Common myeloid progenitor, CD34-positive (primary cell): ENCODE measurements at places on chromosomes 1 and 21.

DNA sequence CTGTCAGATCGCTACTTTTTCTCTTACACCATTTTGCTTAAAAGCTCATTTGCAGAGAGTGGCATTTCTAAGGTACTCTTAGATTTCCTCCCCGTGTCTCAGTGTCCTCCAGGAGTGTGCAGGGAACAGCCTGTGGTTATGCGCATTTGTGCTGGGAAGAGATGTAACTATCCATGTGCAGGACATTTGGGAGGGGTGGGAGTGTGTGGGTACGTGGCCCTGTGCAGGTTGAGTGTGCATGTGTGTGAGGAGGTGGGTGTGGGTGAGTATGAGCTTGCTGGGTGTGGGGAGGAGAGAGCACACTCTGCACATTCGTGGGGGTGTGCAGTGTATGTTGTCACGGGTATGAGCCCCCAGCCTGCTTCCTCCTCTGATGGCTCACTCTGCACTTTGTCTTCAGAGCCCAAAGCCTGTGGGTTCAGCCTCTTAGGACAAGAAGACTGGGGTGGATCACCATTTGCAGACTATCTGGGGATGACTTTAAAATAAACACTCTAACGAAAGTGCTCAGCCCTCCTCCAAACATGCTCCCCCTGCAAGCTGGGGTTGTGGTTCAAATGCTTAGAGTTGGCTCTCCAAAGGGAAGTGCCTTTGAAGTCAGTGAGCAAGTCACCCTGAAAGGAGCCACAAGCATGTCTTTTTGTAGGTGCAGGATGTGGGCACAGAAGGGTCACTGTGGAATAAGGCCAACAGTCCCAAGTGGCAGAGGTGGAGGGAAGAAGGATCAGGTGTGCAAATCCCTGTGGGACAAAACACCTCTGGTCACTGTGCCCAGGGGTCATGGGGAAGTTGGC lies 295.4 kb downstream of the RRAGC start:
- DNase-seq = peak; percentile 19
- H3K27ac ChIP-seq = no peak overlapping the region
- H3K27me3 ChIP-seq = no peaks in the 10 kb centered on the region

DNA sequence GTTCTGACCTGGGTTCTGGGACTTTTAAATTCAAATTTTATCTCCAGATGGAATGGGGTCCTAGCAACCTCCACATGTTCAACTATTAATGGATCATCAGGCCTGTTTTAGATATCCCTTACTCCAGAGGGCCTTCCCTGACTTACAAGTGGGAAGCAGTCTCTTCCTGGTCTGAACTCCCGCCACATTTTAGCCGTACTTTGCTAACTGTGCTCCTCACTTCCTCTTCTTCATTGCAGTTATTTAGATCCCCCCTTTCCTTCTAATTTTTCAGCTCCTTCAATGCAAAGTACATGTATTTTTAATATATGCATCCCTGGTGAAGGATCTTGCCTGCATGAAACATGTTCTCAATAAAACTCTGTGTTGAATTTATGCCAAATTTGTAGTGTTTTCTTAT lies 3.7 kb downstream of the CD1A start:
- H3K4me3 ChIP-seq = no peak overlapping the region
- H3K36me3 ChIP-seq = no peaks in the 10 kb centered on the region
- no peak for DNase-seq
- H3K27ac ChIP-seq = no peak overlapping the region
- peaks cover 65% of the 10 kb centered on the region for H3K27me3 ChIP-seq

DNA sequence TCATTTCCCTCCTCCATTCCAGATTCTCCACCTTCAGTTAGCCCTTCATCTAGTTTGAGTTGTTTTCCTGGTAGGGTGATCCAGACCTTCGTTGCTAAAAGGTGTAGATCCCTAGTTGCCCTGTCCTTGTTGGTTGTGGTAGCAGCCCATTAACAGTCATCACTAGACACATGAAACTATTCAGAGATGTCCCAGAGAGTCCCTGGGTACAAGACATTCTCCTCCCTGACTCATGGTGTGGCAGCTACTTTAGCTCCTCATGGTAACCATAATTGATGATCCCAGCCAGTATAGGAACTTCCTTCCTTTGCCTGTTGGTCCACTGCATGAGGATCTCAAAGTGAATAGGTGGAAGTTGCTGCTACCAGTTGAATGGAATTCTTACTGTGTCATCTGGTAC lies 6.0 kb upstream of the SH2D2A start:
- no peaks in the 10 kb centered on the region for H3K36me3 ChIP-seq
- H3K27me3 ChIP-seq = no peaks in the 10 kb centered on the region
- no peaks in the 10 kb centered on the region for H3K4me1 ChIP-seq
- no peak overlapping the region for H3K4me3 ChIP-seq
- DNase-seq = no peak

DNA sequence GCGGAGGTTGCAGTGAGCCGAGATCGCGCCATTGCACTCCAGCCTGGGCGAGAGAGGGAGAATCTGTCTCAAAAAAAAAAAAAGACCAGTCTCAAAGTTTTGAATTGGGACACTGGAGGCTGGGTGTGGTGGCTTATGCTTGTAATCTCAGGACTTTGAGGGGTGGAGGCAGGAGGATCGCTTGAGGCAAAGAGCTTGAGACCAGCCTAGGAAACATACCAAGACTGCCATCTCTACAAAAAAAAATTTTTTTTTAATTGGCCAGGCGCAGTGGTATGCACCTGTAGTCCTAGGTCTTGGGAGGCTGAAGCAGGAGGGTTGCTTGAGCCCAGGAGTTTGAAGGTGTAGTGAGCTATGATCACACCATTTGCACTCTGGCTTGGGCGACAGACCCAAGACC lies 3.9 kb downstream of the ZBTB8B start:
- DNase-seq = no peak
- H3K36me3 ChIP-seq = no peaks in the 10 kb centered on the region
- no peak overlapping the region for H3K4me3 ChIP-seq
- H3K4me1 ChIP-seq = peaks cover 15% of the 10 kb centered on the region

GRCh38 chr1:53091841-53092645 lies 30.0 kb downstream of the PODN start:
- H3K36me3 ChIP-seq = no peaks in the 10 kb centered on the region
- H3K4me1 ChIP-seq = no peaks in the 10 kb centered on the region
- no peak overlapping the region for H3K27ac ChIP-seq

GRCh38 chr1:19812875-19813642 lies 2.0 kb downstream of the RNF186 start:
- no peaks in the 10 kb centered on the region for H3K27me3 ChIP-seq
- no peak overlapping the region for H3K4me3 ChIP-seq
- H3K4me1 ChIP-seq = no peaks in the 10 kb centered on the region
- no peaks in the 10 kb centered on the region for H3K36me3 ChIP-seq
- no peak for DNase-seq

DNA sequence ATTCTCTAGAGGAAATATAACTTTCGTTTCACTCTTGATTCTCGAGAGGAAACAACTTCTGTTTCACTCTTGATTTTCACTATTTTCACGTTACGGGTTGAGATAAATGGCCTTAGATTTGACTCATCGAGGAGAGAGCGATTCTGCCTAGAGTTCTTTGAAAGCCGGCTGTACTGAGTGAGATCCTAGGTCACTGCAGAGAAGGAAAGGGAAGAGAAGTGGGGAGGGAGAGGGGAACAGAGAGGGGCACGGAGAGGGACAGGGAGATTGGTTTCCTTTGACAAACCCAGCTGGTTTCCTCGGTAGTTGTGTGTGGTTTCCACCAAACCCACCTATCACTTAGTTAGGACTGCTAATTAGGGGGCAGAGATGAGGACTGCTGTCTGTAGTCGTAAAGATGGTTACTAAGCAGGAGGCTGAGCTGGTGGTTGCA lies 21.6 kb upstream of the GPR137B start:
- peak; percentile 62 for DNase-seq
- H3K27ac ChIP-seq = no peak overlapping the region
- no peaks in the 10 kb centered on the region for H3K27me3 ChIP-seq

DNA sequence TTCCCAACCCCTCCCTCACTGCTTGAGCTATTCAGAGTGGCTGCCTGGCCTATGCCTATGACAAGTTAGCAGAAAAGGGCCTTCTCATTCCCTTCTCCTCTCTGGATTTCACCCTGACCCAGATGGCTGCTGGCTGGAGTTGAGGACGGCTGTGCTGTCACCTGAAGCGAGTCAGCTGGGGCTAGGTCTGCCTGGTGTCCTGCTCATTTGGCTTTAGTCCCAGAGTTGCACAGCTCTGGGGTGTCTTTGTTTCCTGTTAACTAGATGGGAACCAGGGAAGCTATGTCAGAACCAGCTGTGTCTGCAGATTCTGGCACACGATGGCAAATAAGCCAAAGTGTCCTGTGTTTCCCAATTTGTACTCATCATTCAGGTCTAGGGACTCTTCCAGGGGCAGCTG lies 52.9 kb downstream of the CNIH3 start:
- H3K36me3 ChIP-seq = no peaks in the 10 kb centered on the region
- no peaks in the 10 kb centered on the region for H3K27me3 ChIP-seq
- H3K27ac ChIP-seq = no peak overlapping the region
- no peak overlapping the region for H3K4me3 ChIP-seq
- H3K4me1 ChIP-seq = no peaks in the 10 kb centered on the region
- DNase-seq = no peak

DNA sequence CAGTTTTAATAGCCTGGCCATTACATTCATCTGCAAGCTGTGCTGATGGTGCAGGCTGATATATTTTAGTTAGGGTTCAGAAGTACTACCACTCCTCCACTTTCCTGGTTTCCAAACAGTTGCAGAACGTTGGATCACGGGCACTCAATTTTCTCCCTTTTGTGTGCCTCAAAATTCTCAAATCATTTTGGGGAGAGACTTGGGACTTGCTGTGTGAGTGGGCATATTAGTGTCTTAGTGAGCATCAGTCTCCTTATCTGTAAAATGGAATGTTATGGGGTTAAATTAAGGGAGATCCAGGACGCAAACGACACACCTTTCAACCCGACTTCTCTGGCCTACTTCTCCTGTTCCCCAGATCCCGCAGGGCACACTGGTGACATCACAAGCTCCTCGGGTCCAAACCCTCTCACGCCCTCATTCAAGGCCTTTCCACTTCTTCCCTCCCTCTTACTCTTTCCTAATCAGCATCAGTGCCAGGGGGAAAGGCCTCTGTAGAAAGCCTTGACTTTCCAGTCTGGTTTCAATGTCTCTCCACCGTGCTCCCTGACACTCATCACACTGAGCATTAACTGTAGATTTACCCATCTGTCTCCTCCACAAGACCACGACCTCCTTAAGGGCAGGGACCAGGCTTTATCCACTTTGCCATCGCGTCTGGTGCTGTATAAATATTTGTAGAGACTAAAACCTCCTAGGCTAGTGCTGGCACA lies 1.2 kb downstream of the PIGP start:
- no peak for DNase-seq
- H3K27ac ChIP-seq = peak overlapping the region; percentile 96
- H3K4me1 ChIP-seq = peaks cover 27% of the 10 kb centered on the region

DNA sequence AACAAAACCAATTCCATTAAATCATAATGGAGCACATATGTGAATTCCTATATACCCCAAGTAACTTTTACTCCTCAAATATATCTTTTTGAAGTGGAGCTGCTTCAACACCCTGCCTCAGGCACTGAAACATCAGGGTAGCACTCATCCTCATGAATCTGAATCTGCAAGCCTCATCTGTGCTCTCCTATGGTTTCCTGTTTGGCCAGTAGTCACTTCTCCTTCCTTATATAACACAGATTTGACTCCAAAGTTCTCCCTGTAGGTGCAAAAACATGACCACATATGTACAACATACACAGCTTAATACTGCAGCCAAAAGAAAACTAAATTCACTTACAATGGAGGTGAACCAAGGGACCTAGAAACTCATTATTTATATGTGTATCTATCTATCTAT lies 7.2 kb downstream of the TRIT1 start:
- peak; percentile 30 for DNase-seq

GRCh38 chr21:33127154-33127867 lies 57.4 kb downstream of the OLIG1 start:
- DNase-seq = peak; percentile 73
- H3K4me3 ChIP-seq = peak overlapping the region; percentile 65
- H3K36me3 ChIP-seq = no peaks in the 10 kb centered on the region
- H3K27me3 ChIP-seq = no peaks in the 10 kb centered on the region
- H3K4me1 ChIP-seq = no peaks in the 10 kb centered on the region
- no peak overlapping the region for H3K27ac ChIP-seq

- peaks cover 11% of the 10 kb centered on the region for H3K36me3 ChIP-seq
- no peaks in the 10 kb centered on the region for H3K27me3 ChIP-seq
- no peak overlapping the region for H3K4me3 ChIP-seq
Observed at GRCh38 chr1:86860424-86860823, 53.5 kb downstream of the SELENOF start.

DNA sequence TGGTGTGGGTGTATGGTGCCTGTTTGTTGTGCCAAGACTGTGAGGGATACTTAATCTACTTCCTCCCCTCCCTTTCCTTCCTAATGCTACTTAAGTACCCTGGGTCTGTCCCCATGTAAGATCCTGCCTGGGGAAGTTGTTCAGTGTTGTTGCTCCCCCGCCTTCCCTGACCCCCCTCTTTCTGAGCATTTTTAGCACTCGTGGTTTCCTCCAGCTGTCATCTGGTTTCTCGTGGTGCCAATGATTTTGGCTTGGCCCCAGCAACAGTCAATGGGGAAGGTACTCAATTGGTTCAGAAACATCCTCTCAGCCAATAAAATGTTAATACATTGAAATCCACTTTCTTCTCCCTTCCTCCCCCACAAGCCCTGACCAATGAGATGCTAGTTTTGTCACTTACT lies 8.0 kb upstream of the B4GALT3 start:
- peak; percentile 98 for DNase-seq
- H3K27ac ChIP-seq = no peak overlapping the region
- H3K4me3 ChIP-seq = peak overlapping the region; percentile 51
- peaks cover 63% of the 10 kb centered on the region for H3K4me1 ChIP-seq

GRCh38 chr1:107262467-107263286 lies 121.8 kb downstream of the NTNG1 start:
- DNase-seq = no peak
- no peaks in the 10 kb centered on the region for H3K36me3 ChIP-seq
- H3K4me1 ChIP-seq = no peaks in the 10 kb centered on the region

- H3K27me3 ChIP-seq = no peaks in the 10 kb centered on the region
- no peaks in the 10 kb centered on the region for H3K36me3 ChIP-seq
- no peak overlapping the region for H3K4me3 ChIP-seq
- no peak overlapping the region for H3K27ac ChIP-seq
Observed at GRCh38 chr1:245678860-245679411, 524.2 kb downstream of the KIF26B start.

GRCh38 chr1:68516066-68516465 lies 19.2 kb upstream of the DEPDC1 start:
- no peaks in the 10 kb centered on the region for H3K36me3 ChIP-seq
- DNase-seq = no peak
- H3K4me3 ChIP-seq = no peak overlapping the region

- no peaks in the 10 kb centered on the region for H3K4me1 ChIP-seq
- no peak for DNase-seq
- H3K4me3 ChIP-seq = no peak overlapping the region
- H3K36me3 ChIP-seq = no peaks in the 10 kb centered on the region
- no peaks in the 10 kb centered on the region for H3K27me3 ChIP-seq
- no peak overlapping the region for H3K27ac ChIP-seq
Observed at GRCh38 chr1:17795836-17796645, 40.9 kb downstream of the ACTL8 start.

DNA sequence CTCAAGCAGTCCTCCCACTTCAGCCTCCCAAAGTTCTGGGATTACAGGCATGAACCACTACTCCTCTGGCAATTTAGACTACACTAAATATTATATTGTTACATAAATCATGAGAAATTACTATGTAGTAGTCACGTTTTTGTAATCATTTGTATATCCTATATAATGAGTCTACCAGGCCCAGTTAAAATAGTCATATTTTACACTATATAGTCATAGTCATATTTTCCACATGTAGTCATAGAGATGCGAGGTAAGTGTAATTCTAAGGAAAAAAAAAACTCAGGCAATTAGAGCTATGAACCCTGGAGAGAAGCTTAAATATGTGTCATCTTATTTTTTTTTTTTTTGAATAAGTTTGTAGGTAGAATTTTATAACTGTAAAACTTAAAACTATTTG lies 90.0 kb downstream of the FNBP1L start:
- H3K36me3 ChIP-seq = no peaks in the 10 kb centered on the region
- H3K4me3 ChIP-seq = no peak overlapping the region
- DNase-seq = peak; percentile 25
- H3K4me1 ChIP-seq = peaks cover 4% of the 10 kb centered on the region
- H3K27me3 ChIP-seq = no peaks in the 10 kb centered on the region
- no peak overlapping the region for H3K27ac ChIP-seq
